ENCODE measurements at places on chromosomes 7 and 10.

- DNase-seq = no peak
These were observed 565.9 kb upstream of the NRG3 start for GRCh38 chr10:81309041-81309552.

DNA sequence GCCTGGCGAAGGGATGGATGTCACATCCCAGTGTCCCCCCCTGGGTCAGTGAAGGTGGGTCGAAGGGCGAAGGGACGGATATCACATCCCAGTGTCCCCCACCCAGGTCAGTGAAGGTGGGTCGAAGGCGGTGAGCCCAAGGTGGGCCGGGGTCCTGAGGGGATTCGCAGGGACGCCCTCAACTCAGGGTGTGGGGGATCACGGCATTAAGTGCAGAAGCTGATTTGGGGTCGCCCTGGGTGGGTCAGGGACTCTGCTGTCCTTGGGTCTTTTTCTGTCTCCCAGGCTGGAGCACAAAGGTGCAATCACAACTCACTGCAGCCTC is 21.9 kb downstream of the ADAP1 start:
- DNase-seq = no peak

- DNase-seq = no peak
These were observed 89.7 kb downstream of the ATE1 start for GRCh38 chr10:121838149-121838548.

- no peak for DNase-seq
These were observed 50.9 kb downstream of the TFAM start for GRCh38 chr10:58436071-58436470.

DNA sequence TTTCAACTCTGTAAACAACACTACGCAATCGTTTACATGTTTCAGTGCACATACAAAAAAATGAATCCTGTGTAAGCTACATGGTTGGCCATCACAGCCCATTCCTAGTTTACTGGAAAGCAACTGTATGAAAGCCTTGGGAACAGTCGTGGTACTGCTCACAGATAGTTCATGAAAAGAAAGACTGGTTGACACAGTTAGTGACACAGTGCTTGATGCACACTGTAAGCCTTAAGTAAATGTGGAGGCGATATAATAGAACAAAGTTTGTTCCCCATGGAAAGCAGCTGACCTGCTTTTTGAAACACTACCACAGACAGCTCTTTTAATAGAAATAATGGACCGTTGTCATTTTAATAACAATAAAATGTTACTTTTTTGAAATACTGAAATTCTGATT is 5.1 kb downstream of the CACNA2D1 start:
- DNase-seq = no peak

GRCh38 chr7:32511791-32512190 is 16.5 kb downstream of the AVL9 start:
- no peak for DNase-seq

- peak; percentile 49 for DNase-seq
These were observed 638 bp downstream of the EGR2 start for GRCh38 chr10:62815381-62816075.

GRCh38 chr7:131625817-131626372 is 69.5 kb upstream of the PODXL start:
- DNase-seq = no peak

DNA sequence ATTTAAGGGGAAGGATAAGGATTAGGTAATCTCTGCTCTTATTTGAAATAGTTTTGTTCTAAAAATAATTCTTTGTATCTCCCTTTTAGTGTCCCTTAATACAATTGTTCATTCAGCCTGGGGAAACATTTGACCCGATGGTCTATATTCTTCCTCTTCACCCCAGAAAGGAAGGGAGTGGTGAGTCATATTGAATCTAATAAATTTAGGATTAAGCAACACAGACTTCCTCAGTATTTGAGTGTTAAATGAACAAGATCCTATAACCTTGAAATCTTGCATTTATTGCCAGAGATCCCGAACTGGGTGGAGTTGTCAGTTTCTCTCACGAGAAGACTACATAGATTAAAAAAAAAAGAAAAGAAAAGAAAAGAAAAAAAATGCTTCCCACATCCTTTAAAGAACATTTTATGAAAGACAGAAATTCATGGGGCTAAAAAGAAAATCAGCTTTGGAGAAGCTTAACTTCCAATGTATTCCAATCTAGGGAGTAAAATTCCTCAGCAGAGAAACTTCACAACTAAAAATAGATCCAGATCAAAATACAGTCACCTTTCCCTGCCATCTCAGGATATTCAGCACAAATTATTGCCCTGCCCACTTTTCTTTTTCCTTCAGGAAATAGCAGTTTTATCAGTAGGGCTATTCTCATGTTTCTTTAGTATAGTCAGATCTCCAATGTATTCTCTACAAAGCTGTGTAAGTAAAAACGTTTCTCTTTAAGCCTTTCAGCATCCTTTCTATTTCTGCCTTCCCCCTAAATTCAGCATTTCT is 82.2 kb downstream of the SEMA3D start:
- DNase-seq = no peak

- DNase-seq = peak; percentile 73
These were observed 2.6 kb downstream of the LDB1 start for GRCh38 chr10:102117391-102118159.

DNA sequence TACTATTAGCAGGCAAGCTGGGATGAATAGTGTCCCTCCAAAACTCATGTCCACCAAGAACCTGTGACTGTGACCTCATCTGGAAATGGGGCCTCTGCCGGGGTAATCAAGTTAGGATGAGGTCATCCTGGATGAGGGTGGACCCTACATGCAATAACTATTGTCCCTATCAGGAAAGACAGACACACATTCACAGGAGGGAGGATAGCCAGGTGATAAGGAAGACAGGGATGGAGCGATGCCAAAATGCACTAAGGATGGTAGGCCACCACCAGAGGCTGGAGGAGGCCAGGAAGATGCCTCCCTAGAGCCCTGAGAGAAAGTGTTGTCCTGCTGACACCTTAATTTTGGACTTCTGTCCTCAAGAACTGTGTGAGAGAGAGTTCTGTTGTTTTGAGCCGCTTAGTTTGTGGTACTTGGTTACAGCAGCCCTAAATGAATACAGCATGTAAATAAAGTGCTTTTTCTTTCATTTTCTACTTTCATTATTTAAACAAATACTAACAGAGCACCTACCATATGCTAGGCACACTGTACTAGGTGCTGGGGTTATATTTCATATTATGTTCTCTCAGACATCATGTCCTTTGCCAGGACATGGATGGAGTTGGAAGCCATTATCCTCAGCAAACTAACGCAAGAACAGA is 111.9 kb downstream of the USP6NL start:
- no peak for DNase-seq

DNA sequence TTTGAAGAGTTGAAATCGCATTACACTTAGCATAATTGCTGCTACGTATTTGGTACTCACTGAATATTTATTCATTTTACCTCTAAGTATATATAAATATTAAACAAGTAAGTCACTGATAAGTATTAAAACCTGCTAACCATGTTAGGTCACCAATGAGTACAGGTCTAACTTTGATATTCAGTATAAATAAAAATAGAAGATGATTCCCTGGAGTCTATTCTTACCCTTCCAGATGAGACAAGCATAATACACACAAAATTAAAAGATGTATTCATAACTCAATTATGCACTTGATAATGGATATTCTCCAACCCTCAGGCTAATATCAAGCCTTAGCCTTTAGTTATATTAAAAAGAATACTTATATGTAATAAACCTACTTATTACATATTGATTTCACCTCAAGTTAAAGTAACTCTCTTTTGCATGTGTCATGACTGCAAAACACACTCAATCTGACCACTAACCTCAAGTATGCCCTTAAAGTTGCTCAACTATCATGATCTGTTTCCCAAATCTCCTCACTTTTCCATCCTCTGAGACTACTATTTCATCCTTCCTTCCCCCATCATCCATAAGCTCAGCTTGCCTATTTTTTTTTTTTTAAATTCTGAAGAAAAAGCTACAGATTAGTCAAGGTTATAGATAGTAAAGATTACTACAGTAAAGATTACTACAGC is 46.8 kb downstream of the IPMK start:
- DNase-seq = no peak

- no peak for DNase-seq
These were observed 53.0 kb upstream of the EN2 start for GRCh38 chr7:155404976-155405375.

- no peak for DNase-seq
These were observed 174.7 kb upstream of the RHEB start for GRCh38 chr7:151694441-151694827.

DNA sequence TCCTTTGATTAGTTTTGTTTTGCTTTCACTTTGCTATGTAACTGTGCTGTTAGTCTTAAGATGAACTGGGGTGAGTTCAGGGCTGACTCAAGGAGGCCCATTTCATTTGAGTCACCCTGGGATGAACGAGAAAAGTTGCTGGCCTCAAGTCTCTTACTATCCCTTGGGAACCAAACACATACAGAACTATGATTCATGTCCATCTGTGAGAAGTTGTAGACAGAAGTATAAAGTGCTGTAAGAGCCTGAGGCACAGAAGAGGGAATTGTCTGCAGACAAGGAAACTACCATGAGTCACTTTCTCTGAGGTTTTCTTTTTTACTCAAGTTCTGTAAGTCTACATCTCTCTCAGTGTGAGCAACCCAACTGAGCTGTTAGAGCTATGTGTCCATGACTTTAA is 179.8 kb upstream of the CSTF2T start:
- DNase-seq = peak; percentile 3

DNA sequence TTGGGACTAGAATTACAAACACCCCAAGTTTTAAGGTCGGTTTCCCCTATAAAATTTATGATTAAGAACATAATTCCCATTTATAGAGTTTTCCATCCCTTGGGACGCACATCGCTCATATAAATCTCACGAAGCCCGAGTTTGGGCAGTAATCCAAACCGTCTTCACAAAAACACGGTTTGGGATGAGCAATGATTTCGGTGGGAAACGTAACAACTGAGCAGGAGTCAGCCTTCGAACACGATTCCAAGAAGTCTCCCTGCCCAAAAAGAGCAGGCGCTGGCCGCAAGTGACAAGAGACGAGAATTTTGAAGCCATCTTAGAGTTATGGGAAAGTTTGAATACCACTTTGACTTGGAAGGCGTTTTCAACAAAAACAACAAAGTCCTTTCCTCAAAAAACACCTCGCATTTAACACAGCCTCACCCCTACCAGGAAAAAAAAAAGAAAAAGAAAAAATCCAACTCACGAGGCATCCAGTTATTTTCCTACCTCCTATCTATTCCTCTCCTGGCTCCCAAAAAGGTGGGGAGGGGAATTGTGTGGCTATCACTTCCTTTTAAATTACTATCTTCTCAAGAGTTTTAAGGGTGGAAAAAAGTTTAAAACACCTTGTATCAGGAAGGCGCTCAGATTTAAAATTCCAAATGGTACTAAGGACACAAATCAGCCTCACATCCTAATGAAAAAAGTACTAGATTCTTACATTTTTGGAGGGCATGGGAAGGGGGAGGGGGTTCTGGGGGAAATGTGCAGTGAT is 1.6 kb downstream of the SEPHS1 start:
- DNase-seq = no peak

- no peak for DNase-seq
These were observed 156.3 kb downstream of the SLC16A9 start for GRCh38 chr10:59553162-59553900.

GRCh38 chr7:471866-472639 is 47.6 kb downstream of the PDGFA start:
- no peak for DNase-seq

DNA sequence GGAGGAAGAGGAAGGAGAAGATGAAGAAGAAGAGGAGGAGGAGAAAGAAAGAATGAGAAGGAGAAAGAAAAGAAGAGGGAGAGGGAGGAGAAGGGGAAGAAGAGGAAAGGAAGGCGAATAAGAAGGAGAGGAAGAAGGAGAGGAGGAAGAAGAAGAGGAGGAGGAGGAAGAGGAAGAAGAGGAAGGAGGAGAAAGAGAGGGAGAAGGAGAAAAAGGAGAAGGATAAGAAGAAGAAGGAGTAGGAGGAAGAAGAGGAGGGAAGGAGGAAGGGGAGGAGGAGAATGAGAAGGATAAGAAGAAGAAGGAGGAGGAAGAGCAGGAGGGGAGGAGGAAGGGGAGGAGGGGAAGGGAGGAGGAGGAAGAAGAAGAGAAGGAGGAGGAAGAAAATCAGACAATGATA is 149.2 kb upstream of the LYZL2 start:
- no peak for DNase-seq

DNA sequence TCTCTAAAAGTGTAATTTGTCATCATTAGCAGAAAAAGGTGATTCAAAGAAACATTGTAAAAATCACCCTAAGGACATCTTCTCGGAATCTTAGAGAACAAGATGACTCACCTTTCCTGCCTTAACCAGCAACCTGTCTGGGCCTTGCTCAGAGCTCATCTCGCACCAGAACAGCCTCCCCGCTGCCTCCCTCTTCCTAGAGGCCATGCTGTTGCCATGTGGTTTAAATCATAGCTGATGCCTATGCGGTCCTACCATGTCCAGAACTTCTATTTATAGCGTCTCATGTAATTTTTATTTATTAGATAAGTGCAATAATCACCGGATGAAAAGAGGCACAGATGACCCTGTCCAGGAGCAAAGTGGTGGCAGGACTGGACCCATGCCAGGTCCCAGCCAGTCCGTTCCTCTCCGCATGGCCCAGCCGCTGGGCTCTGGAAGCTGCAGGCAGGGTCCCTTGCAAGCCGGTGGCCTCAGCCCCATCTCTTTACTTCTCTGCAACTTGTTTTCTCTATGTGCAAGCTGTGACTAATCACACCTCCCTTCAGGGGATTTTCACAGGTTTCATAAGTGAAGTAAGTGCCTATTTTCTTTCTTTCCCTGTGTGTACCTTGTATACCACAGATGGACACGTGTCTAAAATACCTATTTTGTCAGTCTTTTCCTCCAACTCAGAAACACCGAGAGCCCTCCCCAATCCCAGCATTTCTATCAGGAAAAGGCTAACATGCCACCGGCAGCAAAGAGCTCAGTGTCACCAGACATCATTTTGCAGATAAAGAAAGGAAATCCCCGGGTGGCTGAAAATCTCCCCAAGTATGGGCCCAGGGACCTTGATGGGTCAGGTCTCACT is 27.1 kb downstream of the KLF6 start:
- DNase-seq = peak; percentile 70

- DNase-seq = peak; percentile 85
These were observed 53.8 kb downstream of the WDR37 start for GRCh38 chr10:1109795-1110673.

GRCh38 chr7:48035967-48036478 is 680 bp downstream of the C7orf57 start:
- no peak for DNase-seq

GRCh38 chr10:128031216-128031615 is 95.0 kb downstream of the MKI67 start:
- no peak for DNase-seq

- DNase-seq = no peak
These were observed 27.5 kb upstream of the BTBD16 start for GRCh38 chr10:122243550-122243949.

DNA sequence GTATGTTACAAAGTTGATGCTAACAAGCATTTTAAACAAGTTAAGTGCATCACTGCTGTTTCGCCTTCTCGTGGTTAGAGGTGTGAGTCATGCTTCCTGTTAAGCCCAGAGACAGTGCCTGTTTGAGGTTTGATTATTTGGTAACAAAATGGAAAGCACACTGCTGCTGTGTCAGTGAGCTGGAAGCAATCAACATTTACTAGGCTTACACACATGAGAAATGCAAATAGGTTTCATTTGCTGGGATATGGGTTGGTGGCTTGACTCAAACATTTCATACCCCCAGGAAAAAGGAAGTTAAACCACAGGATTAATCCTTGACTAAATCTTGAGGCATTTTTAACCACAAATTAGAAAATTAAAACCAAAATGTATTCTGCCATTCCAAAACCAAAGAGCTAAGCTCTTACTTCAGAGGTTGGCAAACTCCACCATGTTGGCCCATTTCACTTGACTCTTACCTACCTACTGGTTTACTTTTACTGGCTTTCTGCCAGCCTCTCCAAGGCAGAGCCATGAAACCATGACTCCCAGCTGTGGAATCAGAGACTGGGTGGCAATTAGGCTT is 139.2 kb downstream of the ETV1 start:
- DNase-seq = peak; percentile 21

- DNase-seq = no peak
These were observed 149.9 kb downstream of the NEURL1 start for GRCh38 chr10:103643381-103643780.

Measured in activated CD4-positive, alpha-beta T cell treated with anti-CD3 and anti-CD28 coated beads, Interleukin-2, amount 50 U/mL, for 48 hours (primary cell).